Tibial nerve (tissue), 4 donors: ENCODE measurements at places on chromosomes 3 and 15.

DNA sequence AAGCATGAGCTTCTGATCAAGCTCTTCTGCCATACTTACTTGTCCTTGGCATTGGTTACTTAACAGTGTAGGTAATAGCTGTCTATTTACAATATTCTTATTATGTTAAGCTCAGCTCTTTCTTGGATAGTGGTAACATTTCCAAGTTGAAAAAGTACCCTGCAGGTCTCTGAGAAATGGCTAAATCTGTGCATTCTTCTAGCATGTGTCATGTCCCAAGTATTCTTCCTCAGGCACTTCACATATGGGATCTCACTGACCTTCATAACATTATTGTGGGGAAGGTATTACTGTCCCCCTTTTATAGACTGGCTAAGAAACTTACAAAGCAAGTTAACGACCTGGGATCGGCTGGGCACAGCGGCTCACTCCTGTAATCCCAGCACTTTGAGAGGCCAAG is 236.1 kb downstream of the RORA start:
- DNase-seq, result no peak

DNA sequence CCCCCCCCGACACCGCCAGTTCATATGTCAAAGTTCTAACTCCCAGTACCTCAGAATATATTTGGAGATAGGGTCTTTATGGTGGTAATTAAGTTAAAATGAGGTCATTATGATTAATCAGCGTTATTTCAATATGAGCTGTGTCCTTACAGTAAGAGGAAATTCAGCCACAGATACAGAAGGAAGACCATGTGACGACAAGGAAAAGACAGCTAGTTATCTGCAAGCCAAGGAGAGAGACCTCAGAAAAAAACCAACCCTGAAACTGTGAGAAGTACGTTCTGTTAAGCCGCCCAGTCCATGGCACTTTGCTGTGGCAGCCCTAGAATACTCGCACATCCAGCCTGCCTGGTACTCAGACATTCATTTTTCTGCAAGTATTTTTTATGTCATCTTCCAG is 62.3 kb upstream of the ARL8B start:
- no peak for DNase-seq

DNA sequence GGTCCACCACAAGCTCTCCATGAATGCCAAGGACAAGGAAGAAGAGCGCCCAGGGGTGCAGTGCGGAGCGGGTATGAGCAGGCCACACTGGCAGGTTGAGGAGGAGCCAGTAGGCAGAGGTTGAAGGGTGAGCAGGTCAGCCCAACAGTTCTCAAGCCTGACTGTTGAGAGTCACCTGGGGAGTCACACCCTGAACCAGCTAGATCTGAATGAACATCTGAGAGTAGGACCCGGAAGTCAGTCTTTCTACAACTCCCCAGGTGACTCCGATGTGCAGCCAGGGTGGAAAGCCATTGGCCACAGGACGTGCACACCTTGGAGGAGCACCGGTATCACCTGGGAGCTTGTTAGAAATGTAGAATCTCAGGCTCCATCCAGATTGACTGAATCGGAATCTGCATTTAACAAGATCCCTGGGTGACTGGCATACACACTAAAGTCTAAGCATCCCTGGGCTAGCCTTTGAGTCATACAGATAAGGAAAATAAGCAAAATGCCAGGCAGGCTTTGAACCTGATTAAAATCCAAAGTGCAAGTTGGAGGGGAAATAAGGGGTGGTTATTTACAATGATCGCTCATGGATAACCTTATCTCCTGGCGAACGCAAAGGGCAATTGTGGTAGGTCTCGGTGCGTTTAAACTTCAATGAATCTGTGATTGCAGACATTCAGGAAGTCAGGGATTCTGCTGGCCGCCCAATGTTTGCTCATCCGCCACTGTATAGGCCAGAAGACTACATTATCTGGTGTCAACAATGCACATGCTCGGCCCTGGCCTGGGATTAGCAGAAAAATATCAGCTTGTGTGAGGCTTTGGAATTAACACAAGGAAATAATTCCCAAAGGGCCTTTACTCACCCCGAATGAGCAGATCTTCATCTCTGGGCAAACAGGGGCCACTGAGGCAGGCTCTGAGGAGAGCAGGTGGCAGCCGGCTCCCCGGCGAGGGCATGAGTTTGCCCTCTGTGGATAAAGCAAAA is 11.7 kb upstream of the LYZL4 start:
- no peak for DNase-seq

DNA sequence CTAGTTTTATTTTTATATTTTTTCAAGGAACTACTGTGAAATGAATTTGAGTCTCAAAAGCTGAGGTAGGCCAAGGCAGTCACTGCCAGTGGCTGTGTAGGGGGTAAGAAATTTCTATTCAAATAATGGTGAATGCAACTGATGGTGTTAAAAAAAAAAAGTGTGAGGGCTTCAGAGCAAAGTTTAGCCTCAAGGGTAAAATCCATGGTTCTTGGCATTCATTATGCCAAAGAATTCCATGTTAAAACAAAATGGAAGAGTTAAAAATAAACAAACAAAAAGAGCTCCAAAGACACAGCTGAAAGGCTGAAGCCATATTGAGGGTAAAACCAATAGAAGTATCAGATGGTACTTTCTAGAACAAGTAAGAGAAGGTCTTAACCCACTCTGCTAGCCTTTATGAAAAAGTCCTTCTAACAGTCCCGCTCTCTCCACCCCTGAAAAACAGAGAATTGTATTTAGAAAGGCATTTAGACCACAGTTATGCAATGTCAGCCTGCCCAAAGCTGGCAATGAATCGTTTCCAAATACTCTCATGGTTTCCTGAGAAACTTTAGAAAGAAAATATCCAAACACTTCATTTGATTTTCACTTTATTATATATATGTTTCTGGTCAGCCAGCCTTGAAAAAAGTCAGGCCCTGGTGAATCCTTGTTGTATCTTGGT is 158.4 kb upstream of the GMNC start:
- no peak for DNase-seq

DNA sequence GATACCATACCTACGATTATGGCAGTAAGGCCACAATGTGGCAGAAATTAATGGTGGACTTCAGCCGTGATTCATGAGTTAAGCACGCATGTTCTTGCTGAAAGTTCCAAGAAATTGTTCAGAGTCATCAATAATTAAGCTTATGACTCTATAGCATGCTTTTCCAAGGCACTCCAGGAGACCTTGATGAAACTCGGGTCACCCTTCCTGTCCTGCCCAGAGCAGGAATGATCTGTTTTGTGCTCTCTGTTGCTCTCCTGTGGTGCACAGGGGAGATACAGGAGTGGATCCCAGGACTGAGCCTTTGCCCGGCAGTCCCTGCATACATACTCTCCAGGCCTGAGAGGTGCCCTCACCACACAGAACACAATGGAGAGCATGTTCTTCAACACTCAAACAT is 141.6 kb upstream of the SLC2A2 start:
- no peak for DNase-seq

GRCh38 chr3:76938962-76939361 is 100.9 kb upstream of the ROBO2 start:
- no peak for DNase-seq

DNA sequence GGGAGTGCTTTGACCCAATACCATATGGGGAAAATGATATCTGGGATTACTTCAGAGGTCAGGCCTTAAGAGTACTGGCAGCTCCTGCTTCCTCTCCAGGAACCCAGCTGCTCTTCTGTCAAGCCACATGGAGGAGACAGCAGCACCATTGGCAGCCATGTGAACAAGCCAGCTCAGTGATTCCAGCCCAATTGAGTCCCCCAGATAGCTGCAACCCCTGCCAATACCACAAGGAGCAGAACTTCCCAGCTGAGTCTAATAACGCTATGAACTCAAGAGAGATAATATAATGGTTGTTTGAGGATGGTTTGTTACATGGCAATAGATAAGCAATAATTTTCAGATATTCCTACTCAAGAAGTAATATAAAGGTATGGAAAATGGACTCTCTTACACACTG is 126.8 kb upstream of the CPNE4 start:
- DNase-seq, result no peak

DNA sequence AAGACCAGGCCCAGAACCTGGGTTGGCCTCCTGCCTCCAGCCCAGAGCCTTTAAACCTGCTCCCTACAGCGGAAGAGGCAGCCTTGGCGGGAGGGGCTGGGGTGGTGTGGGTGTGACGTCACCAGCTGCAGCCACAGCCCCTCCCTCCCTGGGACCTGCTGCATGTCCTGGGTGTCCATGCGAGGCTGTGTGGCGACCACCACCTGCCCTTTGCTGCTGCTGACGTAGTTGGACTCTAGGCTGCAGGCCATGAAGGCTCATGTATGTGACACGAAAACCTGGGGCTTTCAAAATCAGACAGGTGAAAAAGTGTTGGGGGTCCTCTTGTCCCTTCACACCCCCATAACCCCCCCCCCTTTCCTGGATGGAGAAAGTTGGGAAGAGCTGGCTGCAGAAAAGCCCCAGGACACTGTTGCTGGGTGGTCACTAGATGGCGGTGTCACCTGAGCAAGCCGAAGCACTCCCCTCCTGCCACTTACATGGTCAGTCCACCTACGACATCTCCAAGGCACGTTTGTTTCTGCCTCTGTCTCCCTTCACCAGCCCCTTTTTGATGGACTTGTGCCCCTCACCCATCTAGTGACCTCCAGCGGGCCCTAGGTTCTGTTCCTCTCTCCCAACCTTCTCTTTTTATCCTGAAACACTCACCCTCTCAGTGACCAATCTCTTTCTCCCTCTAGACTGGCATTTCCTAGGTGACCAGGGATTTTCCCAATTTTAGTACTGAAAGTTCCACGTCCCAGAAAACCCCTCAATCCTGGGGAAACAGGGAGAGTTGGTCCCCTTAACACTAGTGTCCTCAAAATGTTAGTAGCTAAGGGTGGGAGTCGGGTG is 35.2 kb downstream of the SLC6A20 start:
- DNase-seq, result peak; percentile 18

DNA sequence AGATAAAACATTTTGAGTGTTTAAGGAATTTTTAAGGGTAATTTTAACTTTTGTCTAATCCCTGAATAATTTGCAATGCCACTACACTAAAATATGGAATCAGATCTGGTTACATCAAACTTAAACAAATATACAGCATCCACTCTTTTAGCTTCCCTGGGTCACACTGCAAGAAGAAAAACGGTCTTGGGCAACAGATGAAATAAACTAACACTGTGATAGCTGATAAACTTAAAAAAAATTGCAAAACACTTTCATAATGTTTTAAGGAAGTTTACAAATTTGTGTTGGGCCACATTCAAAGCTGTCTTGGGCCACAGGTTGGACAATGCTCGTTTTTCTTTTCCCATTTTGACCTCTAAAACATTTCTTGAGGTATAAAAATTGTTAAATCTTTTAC is 34.3 kb downstream of the CCDC66 start:
- no peak for DNase-seq

GRCh38 chr3:8622873-8623691 is 21.5 kb downstream of the SSUH2 start:
- DNase-seq, result peak; percentile 39

DNA sequence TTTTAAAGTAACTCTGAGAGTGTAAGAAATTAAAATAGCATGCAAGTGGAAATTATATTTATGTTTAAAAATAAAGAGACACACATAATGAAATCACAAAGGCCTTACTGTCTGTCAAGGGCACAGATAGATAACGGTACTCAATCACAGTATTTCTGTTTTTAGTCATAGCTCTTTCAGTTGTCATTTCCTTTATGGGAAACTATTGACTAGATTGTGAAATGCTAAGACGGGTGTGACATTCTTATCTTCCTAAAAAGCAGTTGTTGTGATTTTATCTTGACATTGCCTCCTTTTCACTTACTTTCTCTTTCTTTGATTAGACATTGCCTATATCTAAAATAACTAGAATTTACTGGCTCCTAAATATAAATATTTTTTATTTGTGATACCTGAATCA is 100.1 kb upstream of the PLSCR5 start:
- no peak for DNase-seq

DNA sequence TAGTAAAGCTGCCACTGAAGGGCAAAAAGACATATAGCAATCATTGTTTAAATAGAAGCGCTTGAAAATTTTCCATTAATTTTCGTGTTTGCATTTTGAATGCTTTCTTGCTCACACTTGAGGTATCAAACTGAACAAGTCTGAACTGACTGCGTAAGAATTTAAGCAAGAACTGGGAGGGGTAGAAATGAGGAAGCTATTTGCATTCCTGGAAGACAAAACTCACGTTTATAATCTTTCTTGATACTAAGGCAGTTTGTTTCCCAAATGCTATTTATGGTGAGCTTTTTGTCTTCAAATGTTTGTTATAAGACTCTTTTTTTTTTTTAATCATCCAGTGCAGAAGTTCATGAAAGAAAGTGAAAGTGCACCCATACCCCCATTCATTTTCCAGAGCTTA is 499.8 kb upstream of the TPRG1 start:
- no peak for DNase-seq

GRCh38 chr3:196177567-196177966 is 33.6 kb downstream of the ZDHHC19 start:
- no peak for DNase-seq

GRCh38 chr3:127608362-127608718 is 10.1 kb downstream of the MCM2 start:
- DNase-seq, result no peak

DNA sequence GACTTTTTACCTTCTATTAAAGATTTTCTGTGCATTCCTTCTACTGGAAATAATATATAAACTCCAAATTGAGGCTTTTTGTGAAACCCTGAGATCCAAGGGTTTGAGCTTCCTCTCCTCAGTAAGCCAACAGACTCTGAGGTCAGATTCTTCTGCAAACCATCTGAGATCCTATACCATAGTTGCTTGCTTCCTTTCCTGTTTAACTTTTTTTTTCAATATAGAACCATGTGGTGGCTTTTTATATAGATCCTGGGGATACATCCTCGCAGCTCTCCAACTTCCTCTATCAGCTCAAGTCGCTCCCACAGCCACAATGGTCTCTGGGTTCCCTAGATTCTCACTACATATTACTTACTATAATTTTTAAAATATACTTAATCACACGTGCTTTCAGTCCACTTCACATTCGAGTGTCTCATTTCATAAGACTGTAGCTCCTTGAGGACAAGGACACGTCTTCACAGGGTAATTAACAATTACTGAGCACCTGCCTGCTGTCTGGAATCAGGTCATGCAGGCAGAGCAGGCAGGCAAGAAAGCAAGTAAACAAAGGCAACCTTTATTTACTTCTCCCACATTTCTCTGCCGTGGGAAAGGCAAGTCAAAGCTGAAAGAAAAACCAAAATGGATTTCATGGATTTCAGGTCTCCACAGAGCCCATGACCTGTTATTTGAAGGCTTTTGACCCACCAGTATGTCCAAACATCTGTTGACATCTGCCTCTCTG is 941.5 kb downstream of the FHIT start:
- DNase-seq, result no peak

GRCh38 chr3:159882790-159883779 is 105.5 kb upstream of the IL12A start:
- DNase-seq, result no peak

DNA sequence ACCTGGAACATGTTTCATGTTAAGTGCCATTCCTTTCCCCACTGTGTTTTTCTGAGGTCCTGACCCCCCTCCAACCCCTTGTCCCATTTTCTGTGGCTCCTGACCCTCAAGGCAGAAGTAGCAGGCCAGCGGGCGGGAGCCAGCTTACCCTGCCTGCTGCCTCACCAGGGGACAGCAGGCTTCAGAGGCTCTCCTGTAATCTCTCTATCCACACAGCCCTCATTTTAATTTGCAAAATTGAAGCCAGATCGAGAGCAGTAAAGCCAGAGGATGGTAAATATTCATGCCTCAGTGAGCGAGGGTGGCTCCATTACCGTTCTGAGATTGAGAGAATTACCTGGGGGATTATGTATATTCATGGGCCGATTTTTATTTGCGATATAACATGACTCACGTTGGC is 147.6 kb downstream of the DNAJB8 start:
- no peak for DNase-seq
